ENCODE measurements at places on chromosomes 3 and 15.

DNA sequence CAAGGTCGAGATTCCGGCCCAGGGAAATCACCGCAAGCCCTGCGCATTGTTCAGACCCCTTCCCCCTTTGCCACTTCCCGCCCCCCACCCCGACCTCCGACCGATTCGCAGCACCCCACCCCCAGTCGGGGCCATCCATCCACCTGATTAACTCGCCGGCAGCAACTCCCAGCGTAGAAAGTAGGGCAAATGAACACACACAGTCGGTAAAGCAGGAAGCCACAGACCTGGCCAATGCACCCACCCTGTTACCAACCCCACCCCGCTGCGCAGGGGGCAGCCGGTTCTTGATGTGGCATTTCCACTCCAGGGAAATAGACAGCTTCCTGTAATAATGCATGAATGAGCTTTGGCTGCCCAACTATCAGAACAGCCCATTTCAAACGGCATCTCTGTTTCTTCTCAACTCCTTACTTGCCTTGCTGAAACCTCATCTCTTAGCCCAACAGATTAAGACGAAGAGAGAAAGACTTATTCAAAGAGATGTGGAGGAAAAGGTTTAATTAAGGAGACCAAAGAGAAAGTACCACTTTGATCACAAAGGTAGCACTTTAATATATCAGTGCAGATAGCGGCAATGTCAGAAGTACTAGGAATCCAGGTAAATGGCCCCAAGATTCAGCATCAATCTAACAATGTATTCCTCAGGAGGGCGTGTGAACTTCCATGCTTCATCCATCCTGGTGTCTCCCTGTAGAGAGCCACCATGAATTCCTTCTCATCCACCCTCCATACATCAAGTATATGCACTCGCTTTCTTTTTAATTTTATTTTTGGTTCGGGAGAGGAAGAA is 1.9 kb downstream of the TNIK start:
- DNase-seq = no peak

GRCh38 chr3:37214076-37214475 is 39.7 kb upstream of the LRRFIP2 start:
- DNase-seq = no peak

- DNase-seq = no peak
Measured at GRCh38 chr15:78620021-78620526, 722 bp downstream of the CHRNA3 start.

GRCh38 chr15:22811640-22812039 is 25.2 kb downstream of the NIPA1 start:
- no peak for DNase-seq

DNA sequence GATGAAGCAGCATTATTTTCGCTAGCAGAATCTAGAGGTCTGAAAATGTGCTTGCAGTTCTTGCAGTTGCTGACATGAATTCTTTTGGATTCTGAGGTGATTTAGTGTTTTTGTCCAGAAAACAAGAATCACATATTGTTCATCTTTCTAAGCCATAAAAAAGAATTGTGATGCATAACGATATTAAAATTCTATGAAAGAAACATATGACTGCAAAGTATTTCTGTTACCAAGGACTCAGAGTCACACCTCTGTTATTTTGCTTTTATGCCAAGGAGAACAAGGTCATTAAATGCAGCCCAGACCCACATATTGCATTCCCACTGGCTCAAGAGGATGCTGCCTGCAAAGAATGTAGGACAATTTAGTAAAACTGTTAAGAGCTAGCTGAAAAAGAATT is 299.8 kb upstream of the GPR149 start:
- DNase-seq = no peak

DNA sequence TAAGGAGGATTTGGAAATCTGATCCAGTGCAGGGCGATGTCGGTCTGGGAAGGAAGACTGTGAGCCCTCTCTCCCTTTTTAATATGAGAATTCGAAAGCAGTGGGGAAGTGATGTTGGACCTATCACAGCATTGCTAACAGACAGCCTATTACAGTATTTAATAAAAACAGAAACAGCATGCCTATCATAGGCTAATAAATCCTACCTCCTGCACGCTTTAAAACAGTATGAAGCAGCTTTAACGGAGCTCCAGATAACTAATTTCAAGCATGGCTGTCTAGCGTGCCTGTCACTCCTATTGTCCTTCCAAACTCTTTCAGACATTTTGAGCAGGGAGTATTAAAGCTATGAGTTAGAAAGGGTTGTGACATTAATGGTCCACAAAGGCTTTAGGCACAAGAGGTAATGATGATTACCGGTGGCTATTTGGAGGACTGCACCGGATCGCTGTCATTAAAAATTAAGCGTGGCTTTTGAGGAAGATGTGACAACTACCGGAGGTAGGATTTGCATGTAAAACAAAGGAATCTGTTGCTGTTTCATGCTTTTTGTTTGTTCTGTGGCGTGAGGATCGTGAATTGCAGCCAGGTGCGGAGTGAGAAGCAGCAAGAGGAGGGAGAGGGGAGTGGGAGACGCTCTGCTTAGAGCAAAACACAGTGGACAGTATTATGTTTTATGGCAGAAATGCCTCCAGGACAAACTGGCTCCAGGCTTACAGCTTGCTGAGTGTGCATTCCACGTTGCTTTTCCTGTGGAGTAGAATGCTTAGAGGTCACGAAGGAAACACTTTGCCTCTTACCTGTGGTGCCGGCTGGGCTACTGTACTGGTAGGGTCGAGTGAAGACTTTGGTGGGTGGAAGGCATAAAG is at the start of gene KCNMB2:
KCNMB2 (plus strand) TSS at position 226 of the 869 bp plus-strand sequence.
- no peak for DNase-seq

DNA sequence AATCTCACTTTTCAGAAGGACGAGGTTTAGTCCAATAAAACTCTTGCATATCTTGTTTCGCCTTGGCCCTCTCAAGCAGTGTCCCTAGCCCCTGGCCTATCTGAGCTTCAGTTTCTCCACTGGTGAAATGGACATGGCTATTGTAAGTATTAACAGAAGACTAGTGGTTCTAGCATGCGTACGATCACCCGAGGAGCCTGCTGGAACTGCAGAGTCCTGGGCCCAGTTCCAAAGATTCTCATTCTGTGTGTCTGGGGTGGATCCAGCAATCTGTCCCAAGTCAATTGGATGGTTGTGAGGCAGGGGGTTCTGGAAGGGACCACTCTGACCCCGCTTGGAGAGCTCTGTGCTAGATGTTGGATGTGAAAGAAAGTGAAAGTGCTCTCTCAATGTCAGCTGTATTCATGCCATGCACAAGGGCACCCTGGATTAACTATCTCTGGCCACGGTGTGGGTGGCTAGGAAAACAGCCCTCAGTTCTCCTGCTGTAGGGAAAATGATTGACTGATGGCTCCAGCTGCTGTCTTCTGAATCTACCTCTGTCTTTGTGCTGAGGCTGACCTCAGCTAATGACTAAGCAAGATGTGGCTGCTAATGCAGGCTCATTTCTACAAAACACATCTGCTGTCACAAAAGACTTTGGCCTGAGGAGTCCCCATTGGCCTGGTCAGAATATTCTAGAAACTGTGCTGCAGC is 1.9 kb upstream of the PLA1A start:
- DNase-seq = no peak

GRCh38 chr15:38299216-38299615 is 46.6 kb downstream of the SPRED1 start:
- DNase-seq = no peak

All from activated CD8-positive, alpha-beta memory T cell treated with anti-CD3 and anti-CD28 coated beads for 1 hour (primary cell).